ENCODE measurements at places on chromosomes 4 and X. TPM values are rescaled to one million over a fixed set of nuclear protein-coding genes. Genes with fewer than 3 reads are reported as not detected.

Gene BEX5
- total RNA-seq, result 5.8 TPM

Gene TENM3
- 5.6 TPM for total RNA-seq

Gene XKRX
- 8.4 TPM for total RNA-seq

Gene FATE1
- total RNA-seq, result not detected

Gene LUZP4
- not detected for total RNA-seq

Gene NRK
- total RNA-seq, result 1.3 TPM

Gene IL2
- not detected for total RNA-seq

Gene FGFRL1
- 25.2 TPM for total RNA-seq

Gene UGT8
- total RNA-seq, result 2.8 TPM

Gene TCP11X2
- total RNA-seq, result not detected

Gene AFP
- total RNA-seq, result not detected

Gene MBNL3
- 22.9 TPM for total RNA-seq

Gene NONO
- 208 TPM for total RNA-seq

Gene XAGE1A
- total RNA-seq, result 0.75 TPM

Gene RASGEF1B
- total RNA-seq, result 45.1 TPM

Gene CHRDL1
- total RNA-seq, result 95.8 TPM

Gene ARHGAP36
- not detected for total RNA-seq

Gene HSFX1
- total RNA-seq, result 1.4 TPM

Gene TKTL2
- total RNA-seq, result not detected

Gene CFP
- 14.9 TPM for total RNA-seq

Gene CFI
- 61.0 TPM for total RNA-seq

Gene VCX3B
- not detected for total RNA-seq

Gene TRAM1L1
- total RNA-seq, result 0.96 TPM

Gene GUCY1A1
- 76.0 TPM for total RNA-seq

Gene FIP1L1
- total RNA-seq, result 39.0 TPM

Gene PASD1
- total RNA-seq, result not detected

Gene RPS6KA6
- total RNA-seq, result 2.4 TPM

Data from upper lobe of right lung (tissue), 1 donor.